Foreskin fibroblast (primary cell): ENCODE measurements at places on chromosomes 11 and 22.

- DNase-seq, result no peak
Observed at GRCh38 chr11:28526406-28526751, 418.2 kb downstream of the METTL15 start.

- no peak for DNase-seq
Observed at GRCh38 chr22:26972286-26972685, 314.9 kb downstream of the MIAT start.

DNA sequence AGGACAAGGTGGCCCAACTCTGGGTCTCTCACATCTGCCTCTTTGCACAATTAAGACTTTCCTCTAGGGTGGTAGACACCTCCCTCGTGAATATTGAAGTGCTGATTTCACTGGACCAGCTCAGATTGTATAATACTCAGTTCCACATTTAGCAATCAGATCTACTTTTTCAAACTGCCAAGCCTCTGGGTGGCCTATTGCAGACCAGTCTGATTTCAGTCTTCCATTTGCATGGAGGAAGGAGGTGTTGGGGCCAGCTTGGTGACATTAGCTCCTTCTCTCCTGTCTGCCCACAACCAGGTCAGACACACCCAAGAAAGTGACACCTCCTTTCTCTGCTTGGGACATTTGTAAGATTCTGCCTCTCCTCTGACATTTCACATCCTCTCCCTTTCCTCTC is 78.2 kb downstream of the PPFIBP2 start:
- DNase-seq, result no peak

DNA sequence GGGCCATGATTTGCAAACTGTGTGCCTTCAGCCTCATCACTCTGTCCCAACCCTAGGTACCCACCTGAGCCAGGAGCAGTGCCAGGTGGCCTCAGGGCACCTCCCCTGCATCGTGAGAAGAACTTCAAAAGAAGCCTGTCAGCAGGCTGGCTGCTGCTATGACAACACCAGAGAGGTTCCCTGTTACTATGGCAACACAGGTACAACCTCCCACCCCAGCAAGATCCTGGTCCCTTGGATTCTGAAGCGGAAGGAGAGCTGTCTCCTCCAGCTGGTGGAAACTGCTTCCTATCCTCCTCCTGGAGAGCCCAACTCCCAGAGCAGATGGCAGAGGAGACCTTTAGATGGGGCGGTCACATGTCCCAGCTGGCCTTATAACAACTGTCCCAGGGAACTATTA is 2.9 kb downstream of the ZP1 start:
- no peak for DNase-seq

DNA sequence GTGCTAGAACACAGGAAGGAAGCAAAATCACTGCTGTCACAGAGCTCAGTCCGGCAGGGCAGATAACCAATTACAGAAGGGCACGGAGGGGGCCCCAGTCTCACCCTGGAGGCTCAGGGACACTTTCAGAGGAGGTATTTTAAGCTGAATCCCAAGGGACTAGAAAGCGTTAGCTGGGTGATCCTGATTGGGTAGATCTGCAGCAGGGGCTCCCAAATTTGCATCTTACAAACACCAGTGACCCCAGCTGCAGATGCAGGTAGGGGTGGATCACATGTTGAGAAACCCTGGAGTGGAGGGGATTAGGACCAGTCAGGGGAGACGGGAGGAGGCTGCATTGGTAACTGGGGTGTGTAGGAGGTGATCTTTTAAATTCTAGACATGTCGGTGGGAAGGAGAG is 91.4 kb downstream of the CSNK2A3 start:
- no peak for DNase-seq

DNA sequence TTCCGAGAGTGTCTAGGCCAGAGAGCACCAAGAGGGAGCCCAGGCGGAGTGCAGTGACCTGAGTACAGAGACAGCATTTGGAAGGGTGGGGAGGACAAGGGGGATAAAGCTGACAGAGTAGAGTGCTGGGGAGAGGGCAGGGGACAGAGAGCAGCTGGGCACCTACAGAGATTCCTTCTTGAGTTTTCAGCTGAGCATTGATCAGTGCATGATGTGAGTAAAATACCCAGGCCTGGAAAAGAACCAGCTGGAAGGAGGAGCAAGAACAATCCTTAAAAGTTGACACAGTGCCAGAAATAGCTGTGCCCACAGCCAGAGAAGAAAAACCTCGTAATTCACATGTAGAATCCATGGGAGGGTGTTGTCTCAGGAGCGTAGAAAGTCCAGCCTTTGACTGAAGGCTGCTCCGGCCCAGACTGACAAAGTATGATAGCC is 33.9 kb upstream of the PANX2 start:
- DNase-seq, result no peak

GRCh38 chr11:134578807-134579723 is 167.0 kb upstream of the B3GAT1 start:
- DNase-seq, result no peak

- DNase-seq, result no peak
Observed at GRCh38 chr11:8335683-8336082, 72.0 kb upstream of the LMO1 start.

DNA sequence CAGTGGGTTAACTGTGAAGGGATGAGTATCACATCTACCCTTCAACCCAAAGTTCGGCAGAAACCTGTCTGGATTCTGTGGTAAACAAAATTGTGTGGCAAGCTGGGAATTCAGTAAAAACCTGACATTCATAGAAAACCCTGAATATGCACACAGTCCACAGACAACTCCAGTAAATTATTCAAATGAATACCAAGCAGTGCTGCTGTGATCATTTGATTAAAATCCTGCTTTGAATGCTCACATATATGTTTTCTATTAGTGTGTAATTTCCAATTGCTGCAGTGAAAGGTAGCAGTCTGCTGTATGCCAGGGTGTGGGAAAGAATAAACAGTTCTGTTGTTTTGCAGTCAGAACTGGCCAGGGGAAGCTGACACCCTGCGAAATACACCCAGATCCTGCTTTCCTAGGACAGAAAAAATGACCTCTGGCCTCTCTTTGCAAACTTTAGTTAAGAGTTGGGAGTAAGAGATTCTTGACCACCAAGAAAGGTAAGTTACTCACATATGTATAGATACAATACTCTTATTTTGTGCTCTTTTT is 217.8 kb downstream of the FAM76B start:
- DNase-seq, result no peak

GRCh38 chr11:67732045-67732787 is 57.8 kb upstream of the ALDH3B2 start:
- no peak for DNase-seq
